ENCODE measurements at places on chromosomes 2 and 18. TPM values are rescaled to one million over a fixed set of nuclear protein-coding genes. Genes with fewer than 3 reads are reported as not detected.

The DES gene
- total RNA-seq: 1.4 TPM

The TWSG1 gene
- 50.2 TPM for total RNA-seq

The REG3A gene
- 2.3 TPM for total RNA-seq

The MARCHF4 gene
- not detected for total RNA-seq

The MYO1B gene
- total RNA-seq: 74.9 TPM

The NLRC4 gene
- total RNA-seq: 3.1 TPM

The SH3BP4 gene
- 26.7 TPM for total RNA-seq

- no peak for DNase-seq
These were observed 274.7 kb downstream of the ZNF521 start for GRCh38 chr18:25077038-25077943.

- DNase-seq: no peak
These were observed 167.7 kb downstream of the MYO3B start for GRCh38 chr2:170345607-170346006.

GRCh38 chr18:10420561-10421352 lies 33.7 kb upstream of the APCDD1 start:
- DNase-seq: no peak

GRCh38 chr2:109164739-109165221 lies 35.8 kb downstream of the SH3RF3 start:
- peak; percentile 77 for DNase-seq

DNA sequence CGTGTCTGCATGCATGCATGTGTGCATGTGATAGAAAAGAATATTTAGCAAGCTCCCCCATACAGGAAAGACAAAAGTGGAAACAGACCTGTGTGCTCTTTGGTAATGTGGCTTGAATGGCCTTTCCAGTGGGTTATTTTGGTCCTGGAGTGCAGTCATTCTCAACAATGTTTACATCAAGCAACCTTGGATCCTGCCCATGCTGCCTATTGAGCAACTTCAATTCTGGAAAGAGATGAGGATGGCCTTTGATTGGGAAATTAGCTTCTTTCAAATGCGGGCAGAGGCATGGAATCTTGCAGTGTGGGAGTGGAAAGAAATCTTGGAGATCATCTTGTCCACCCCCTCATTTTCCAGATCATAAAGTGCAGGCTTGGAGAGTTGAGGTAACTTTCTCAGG lies 87.2 kb upstream of the SMAD2 start:
- DNase-seq: no peak

- DNase-seq: no peak
These were observed 2.4 kb downstream of the EN1 start for GRCh38 chr2:118845005-118845521.

DNA sequence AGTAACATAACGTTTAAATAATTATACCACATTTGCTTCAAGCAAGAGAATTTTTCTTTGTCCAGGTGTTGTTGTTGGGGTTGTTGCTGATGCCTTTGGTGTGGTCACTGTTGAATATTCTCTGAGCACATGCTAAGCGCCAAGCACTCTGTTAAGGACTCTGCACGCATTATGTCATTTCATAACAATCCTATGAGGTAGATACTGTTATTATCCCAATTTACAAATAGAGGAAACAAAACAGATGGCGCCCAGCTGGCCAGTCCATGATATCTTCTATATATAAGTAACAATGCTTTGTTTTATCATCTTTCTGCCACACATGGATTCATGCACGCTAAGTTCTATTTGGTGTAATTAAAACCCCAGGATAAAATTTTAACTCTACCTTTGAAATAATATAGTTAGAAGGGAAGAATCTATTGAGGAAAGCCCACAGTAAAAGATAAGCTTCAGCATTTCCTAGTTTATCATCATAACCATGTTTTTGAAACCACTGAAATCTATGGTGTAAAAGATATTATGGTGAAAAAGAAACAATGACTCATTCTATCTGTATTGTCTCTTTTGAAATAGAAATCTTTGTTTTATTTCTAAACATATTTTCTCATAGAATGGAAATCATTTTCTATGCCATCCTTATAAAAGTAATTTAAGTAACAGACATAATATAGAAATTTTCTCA lies 199.7 kb downstream of the PID1 start:
- DNase-seq: no peak

DNA sequence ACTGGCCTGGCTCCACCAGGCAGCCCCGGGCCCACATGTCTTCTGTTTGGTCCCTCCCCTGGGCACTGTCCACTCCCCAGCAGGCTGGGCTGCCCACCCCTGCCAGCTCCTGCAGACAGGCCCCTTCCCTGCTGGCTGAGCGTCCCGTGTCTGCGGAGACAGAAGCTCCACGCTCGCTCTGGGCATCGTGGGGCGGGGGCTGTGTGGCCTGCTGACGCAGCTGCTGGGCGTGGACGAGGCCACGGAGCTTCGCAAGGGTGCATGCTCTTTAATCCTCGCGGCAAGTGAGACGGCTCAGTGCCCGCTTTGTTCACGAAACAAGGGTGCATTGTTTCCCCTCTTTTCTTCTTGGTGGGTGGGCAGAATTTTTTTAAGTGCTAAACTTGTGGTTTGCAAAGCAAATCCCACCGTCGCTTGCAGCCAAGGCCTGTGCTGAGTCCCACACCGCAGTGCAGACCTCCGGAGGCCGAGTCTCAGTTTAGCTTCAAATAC lies 132.8 kb upstream of the CTDP1 start:
- DNase-seq: peak; percentile 73

GRCh38 chr2:218659988-218660358 lies 490 bp downstream of the BCS1L start:
- DNase-seq: no peak

GRCh38 chr2:25375989-25376545 lies 34.3 kb upstream of the DNMT3A start:
- DNase-seq: peak; percentile 38

GRCh38 chr2:219687882-219688559 lies 60.6 kb downstream of the SLC4A3 start:
- DNase-seq: no peak

GRCh38 chr2:190266314-190266713 lies 53.3 kb downstream of the HIBCH start:
- DNase-seq: no peak

DNA sequence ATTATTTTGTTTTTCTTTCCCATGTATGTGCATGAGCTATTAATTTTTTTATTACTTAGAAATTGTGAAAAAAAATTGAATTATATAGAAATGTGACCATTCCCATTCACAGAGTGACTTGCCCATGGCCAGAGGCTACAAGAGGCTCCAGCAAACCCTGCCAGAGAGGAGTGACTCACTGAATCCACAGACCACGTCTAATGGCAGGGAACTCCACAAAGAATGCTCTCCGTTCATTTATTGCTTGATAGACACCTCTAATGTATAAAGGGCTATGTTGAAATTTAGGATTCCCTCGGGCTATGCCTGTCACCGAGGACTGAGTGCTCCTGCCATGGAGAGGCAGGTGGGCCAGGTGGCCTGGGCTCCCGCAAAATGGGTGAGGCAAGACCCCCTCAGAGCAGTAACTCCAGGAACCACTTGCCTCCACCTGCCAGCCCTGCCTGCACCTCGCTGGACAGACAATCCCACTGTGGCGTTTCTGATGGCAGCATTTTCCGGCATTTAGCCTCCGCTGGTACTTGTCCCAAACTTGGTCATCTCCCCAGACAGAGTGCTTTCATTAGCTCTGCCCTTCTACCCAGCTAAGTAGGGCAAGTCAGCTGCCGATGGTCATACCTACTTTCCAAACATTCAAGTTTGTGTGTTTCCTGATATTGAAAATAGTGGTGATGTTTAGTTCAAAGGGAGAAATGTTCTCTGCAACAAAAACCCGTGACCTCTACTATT lies 200.3 kb downstream of the PRKCE start:
- no peak for DNase-seq

DNA sequence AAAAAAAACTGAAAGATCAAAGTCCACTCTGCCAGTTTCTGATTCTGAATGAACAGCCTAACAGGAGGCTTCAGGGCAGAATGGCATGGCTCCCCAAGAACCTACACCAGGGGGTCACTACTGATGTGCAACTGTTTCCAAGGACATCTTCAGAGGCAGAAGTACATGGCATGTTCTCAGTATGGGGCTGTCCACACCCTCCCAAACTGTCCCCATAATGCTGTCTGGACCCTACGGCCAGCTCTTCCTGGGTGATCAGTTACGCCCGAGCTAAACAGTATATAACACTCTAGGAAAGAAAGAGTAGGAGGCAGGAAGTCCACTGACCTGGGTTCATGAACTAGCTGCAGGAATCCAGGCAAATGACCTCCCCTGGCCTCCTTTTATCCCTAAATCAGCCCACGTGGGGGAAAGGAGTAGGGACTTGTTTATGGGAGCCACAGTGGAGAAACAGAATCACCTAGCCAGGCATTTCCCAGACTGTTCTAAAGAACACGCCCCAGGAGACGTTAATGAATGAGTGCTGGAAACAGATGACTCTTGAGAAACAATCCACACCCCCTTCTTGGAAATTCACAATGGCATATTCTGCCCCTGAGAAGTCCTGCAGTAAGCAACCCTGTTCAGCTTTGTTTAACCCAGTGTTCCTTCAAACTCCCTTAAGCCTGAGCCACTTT lies 2.5 kb downstream of the TMBIM1 start:
- no peak for DNase-seq

DNA sequence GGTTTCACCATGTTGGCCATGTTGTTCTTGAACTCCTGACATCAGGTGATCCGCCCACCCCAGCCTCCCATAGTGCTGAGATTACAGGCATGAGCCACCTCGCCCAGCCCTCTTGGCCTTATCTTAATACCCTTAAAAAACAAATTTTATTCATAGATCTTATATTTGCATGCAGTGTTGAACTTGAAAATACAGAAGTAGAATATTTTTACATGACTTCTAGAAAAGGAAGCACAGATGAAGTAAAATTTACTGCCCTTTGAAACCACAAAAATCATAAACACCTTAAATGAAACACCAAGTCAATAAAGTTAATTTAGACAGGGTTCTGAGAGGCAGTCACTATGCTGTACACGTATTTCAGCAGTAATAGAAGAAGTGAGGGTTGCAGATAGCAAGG lies 145.7 kb downstream of the CERS6 start:
- DNase-seq: no peak

- DNase-seq: no peak
These were observed 70.0 kb downstream of the HS1BP3 start for GRCh38 chr2:20580690-20581437.

DNA sequence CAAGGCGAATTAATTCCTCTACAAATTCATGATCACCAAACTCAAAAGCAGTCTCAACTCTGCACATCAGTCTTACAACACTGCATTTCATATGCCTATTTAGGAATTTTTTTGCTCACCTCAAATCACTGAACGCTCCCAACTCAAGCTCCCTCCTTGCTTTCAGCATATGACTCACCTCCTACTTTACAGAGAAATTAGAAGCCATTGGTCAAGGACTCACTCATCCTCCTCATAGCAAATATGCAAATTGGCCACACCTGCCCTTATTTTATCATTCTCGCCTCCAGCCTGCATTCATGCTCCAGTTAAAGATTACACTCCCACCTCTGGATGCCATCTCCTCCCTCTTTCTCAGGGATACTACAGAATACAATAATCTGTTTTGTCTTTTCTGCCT lies 148.8 kb downstream of the MBD2 start:
- no peak for DNase-seq

- DNase-seq: no peak
These were observed 683.8 kb downstream of the IRS1 start for GRCh38 chr2:226115832-226116200.

DNA sequence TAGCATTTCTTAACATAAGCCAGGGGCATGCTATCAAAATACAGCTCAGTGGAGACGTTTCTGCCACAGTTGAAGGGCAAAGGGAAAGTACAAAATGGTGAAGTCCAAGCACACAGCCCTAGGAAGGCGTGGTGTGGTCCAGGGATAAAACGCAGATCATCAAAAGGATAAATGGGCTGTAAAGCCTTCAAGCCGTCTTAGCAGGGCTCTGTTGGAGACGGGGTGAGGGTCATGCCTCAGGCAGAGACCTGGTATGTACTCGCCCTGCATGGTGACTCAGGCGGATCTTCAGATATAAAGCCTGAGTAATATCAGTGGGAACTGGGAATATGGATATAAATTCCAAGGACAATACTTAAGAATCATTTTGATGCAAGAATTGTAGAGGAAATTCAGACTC lies 61.2 kb downstream of the NGEF start:
- DNase-seq: no peak

DNA sequence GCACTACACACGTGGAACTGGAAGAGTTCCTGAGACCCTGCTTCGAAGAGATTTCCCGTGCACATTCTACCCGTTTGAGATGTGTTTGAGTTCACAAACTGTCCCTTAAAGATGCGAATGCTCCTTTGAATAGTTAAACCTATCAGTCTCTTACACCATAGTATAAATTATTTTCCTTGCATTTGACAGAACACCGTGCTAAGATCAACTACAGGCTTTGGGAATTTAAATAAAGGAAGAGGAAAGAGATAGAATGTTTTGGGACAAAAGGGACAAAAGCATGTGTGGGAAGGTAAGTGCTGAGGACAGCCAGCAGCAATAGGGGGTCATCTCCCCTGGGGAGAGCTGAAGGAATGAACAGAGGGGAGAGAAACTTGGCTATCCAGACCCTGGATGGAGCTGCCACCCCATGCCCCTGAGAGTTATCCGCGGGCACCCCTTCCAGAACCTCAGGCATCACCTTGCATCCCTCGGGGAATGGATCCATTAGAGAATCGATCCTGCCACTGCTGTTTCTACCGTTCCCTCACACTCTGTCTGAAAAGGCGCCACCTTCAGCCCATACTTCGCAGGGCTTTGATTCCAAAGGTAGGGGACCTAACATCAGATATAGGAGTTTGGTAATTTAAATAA lies 888 bp upstream of the ADCY3 start:
- DNase-seq: peak; percentile 54

DNA sequence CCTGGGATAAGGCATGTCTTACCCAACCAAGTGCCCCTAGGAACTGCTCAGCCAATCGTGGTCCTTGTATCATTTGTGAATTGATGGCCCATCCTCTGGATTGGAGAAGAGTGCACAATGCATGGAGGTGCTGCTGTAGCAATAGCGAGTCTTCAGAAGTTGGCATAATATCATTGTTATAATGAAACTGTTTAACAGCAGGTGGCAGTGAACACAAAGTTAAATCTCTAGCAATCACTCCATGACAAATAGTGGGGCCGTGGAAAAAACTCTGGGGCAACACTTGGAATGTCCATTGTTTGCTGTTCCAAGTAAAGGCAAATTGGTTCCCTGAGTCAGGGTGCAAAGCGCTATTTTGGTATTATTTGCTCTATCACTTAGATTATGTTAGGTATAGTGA lies 11.4 kb downstream of the REG1A start:
- no peak for DNase-seq

- no peak for DNase-seq
These were observed 108.8 kb downstream of the FMNL2 start for GRCh38 chr2:152443771-152444170.

GRCh38 chr18:79988451-79989194 lies at the start of gene TXNL4A:
TXNL4A (minus strand) TSS chr18:79988563; CDS start chr18:79988392, 171 bp downstream.
- DNase-seq: peak; percentile 91

GRCh38 chr2:123245156-123245555 lies 779.9 kb upstream of the CNTNAP5 start:
- DNase-seq: no peak

All from sciatic nerve (tissue), 2 donors.